ENCODE measurements at places on chromosomes 16 and 17.

- DNase-seq, result no peak
Observed at GRCh38 chr16:48978501-48978900, 303.1 kb downstream of the CBLN1 start.

- no peak for DNase-seq
Observed at GRCh38 chr16:47622451-47623176, 161.5 kb downstream of the PHKB start.

- DNase-seq, result no peak
Observed at GRCh38 chr16:83711069-83711468, 96.7 kb upstream of the HSBP1 start.

GRCh38 chr17:30271102-30271501 lies 20.6 kb downstream of the BLMH start:
- no peak for DNase-seq

DNA sequence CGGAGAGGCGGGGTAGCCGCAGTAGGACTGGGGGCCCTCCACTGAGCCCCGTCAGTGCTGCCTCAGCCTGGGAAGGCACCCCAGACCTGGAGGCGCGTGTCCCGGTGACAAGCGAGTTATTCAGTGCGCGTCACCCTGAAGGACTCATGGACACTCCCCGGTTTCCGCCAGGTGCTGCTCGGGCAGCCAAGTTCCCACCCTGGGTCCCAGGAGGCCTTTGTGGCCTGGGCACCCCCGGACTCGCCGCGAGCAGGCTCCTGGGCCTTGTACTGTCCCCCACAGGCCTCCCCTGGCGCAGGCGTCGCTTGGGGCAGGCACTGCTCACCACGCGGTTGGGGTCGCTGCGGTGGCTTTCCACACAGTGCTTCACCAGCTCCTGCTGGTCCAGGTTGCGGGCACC lies 7.6 kb downstream of the RNF166 start:
- no peak for DNase-seq

- DNase-seq, result no peak
Observed at GRCh38 chr16:27706866-27707685, 157.1 kb downstream of the KATNIP start.

GRCh38 chr17:75914643-75915267 lies 10.1 kb upstream of the MRPL38 start:
- no peak for DNase-seq

GRCh38 chr16:11183035-11183812 lies 72.8 kb downstream of the SOCS1 start:
- DNase-seq, result no peak

GRCh38 chr17:15446036-15446435 lies 21.4 kb downstream of the CDRT4 start:
- no peak for DNase-seq

DNA sequence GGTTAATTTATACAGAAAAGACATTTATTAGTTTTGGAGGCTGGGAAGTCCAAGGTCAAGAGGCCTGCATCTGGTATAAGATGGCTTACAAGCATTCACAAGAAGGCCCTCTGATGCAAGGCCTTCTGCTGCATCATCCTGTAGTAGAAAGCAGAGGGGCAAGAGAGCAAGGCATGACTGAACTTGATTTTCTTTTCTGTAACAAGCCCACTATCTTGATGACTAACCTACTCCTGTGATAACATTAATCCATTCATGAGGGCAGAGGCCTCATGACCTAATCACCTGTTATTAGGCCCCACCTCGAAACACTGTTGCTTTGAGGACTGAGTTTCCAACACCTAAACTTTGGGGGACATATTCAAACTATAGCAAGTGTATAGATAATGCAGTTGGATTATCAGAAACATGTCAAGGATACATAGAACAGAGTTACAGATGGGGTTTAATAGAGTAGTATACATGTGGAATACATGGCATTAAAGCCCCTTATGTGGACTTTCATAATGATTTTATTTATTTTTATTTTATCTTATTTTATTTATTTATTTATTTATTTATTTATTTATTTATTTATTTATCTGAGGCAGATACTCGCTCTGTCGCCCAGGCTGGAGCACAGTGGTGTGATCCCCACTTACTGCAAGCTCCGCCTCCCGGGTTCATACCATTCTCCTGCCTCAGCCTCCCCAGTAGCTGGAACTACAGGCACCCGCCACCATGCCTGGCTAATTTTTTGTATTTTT lies 88.2 kb downstream of the CHD9 start:
- DNase-seq, result no peak

GRCh38 chr17:55677446-55677845 lies 45.2 kb downstream of the TMEM100 start:
- no peak for DNase-seq

- DNase-seq, result no peak
Observed at GRCh38 chr17:46832331-46832821, 13.9 kb upstream of the WNT3 start.

DNA sequence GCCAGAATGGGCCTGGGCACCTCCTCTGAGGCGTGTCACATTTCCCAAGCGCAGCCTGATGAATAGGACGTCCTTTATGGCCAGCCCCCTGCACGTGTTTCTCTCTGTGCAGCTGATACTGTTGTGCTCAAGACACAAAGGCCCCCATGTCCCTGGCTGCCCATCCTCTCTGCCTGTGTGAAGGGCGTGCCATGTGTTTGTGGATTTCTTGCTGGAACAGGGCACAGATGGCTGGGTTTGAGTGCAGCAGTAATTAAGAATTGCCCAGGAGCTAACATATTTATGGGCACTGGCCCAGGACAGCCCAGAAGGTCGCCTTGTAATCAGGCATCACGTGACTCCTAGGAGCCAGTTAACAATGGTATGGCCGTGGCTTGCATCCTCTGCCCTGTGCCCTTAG lies 181.1 kb downstream of the CCDC182 start:
- peak; percentile 99 for DNase-seq

DNA sequence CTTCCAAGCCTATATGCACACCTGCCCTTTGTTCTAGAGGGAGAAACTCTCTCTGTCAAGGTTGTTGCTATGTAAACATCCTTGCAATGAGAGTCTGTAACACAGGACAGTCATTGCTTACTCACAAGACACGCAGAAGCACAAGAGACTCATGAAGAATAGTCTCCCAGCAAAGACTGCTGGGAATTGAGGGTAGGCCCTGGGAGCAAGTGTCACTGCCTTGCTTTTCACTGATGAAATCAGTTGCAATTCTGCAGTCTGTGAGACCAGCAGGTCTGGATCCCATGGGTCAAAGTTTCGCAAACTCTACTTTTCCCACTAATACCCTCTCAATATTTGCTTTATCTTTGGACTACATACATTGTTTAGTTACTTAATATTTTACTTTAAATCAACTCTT lies 177.4 kb downstream of the FTO start:
- no peak for DNase-seq

GRCh38 chr16:60655514-60656153 lies 1380.6 kb downstream of the CDH8 start:
- DNase-seq, result no peak

DNA sequence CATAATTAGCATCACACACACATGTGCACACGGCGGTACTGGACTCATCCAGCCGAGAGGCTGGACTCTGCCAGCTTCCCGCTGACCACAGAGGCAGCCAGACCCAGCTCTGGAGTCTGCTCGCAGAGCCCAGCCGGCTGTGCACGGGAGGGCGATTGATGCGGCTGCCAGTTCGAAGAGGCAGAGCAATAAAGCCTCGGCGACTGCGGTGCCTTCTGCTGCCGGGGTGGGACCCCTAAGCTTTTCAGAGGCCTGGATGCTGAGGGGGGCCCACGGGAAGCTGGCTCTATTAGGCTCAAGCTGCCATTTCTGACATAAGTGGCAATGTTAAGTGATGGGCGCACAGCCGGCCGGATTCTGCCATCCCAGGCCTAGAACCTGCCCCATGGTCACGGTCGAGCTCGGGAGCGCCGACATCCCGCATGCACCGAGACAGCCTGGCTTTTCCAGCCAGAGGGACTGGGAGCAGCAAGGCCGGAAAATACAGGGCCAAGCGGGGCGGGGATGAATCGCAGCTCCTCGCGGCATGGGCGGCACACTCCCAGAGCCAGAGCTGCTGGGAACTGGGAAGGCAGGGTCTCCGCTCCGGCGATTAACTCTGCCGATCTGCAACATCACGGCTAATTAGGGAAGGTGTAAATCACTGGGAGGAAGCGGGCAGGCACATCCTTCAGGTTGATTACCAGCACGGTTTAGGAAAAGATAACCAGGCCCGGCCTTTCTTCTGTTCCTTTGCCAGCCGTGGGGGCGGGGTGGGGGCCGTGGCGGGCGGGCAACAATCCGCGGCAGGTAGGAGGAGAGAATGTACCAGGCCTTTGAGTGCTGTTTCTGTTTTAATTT lies 57.7 kb downstream of the TBC1D16 start:
- DNase-seq, result no peak

GRCh38 chr16:14095883-14096551 lies 24.9 kb downstream of the MRTFB start:
- no peak for DNase-seq

DNA sequence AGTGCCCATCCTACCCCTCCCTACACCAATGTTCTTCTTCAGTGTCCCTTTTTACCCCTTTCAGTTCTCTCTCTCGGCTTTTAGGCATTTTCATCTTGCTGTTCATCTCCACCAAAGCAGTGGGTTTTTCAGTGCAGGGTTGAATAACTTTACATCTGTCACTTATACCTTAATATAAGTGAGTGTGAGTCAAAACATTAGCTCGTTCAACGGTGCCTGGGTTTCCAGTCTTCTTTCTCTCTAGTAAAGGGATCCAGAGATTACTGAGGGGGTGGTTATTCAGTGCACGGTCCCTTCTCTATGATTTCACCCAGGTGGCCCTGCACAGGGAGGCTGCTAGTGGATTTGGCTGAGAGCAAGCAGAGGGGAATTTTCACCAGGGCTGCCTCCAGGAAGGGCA lies 210.6 kb upstream of the CDH5 start:
- no peak for DNase-seq

GRCh38 chr17:83099086-83099555 lies 19.7 kb downstream of the METRNL start:
- DNase-seq, result no peak

GRCh38 chr16:66164581-66165247 lies 201.8 kb upstream of the CDH5 start:
- DNase-seq, result no peak

GRCh38 chr16:87856791-87857228 lies 12.5 kb downstream of the SLC7A5 start:
- DNase-seq, result no peak

DNA sequence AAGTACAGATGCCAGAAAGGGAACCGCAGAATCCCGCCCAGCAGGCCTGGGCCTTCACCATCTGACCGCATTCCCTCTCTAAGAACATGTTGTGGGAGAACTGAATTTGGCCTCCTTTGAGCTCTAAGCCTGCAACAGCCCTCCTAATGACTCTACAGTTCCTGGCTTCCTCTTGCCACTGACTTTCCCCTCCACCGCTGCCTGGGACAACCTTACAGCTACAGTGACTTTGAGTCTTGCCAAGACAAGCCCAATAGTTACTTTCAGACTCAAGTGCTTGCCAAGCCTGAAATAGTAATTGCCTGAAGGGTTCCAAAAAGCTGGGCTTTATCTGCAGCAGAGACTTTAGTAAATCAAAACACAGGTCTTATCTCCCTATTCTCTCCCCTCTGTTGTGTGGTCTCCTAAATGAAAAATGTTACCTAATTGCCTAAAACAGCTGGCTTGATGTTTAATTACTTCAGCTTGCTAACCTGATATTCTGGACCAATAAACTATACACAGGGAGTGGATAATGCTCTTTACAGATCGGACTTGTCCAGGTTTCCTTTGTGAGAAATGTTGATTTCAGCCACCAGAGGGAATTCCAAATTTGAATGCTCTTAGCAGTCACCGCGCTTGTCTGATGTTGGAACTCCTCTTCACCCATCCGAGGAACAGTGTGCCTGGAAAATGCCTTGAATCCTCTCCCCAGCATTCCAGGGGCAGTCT lies 85.1 kb upstream of the TBX2 start:
- DNase-seq, result no peak

DNA sequence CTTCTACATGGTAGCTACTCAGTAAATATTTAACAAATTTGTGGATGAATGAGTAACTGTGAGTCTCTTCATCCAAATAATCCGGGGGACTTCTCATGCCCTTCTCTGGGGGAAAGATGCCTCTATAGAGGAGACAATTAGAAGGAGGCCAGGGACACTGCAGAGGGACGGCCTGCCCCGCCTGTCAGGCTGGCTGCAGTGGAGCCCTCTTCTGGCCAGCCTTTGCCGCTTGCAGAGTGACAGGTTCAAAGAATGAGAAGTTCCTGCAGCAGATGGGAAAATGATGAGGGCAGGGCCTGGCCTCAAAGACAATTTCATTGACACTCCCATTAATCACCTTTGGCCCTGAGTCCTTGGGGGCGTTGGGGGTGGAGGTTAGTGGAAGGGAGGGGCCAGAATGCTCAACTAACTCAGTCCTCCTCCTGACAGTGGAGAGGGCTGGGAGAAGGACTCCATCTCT lies 339.0 kb downstream of the MAF start:
- no peak for DNase-seq

GRCh38 chr16:58882292-58882691 lies 148.2 kb upstream of the GOT2 start:
- no peak for DNase-seq

GRCh38 chr16:89244754-89245153 lies 27.3 kb downstream of the ZNF778 start:
- DNase-seq, result no peak

GRCh38 chr17:19370493-19370960 lies 7.8 kb upstream of the MAPK7 start:
- DNase-seq, result no peak

GRCh38 chr16:35370617-35371016 lies 1911.2 kb downstream of the TP53TG3F start:
- no peak for DNase-seq

DNA sequence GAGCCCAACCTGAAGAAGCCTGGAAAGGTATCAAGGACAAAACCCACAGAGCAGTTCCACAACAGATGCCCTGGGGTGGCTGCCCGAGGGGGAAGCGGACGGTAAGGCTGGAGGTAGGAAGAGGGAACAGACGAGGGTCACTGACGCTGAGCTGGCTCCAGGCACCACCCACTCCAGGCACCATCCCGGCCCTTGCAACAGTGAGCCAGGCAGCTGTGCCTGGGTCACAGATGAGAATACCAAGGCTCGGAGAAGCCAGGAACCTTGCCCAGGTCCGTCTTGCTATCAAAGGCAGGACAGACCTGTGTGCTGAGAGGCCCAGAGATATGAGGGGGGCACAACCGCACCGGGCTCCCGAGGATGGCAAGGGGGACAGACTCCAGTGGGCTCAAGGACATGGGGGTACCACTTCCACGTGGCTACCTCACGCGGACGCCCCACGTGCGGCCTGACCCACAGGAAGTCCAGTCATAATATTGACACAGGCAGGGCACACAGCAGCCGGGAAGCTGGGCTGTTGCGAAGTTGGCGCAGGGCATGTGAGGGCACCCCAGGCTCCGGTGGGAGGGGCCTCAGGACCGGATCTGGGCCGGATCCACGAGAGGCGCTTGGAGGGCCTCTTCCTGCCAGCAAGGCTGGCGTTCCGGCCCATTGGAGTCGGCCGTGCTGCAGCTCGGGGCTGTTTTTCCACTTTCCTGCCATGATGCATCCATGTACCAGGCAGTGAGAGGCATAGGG lies 29.9 kb downstream of the PEMT start:
- DNase-seq, result no peak

GRCh38 chr17:49574323-49574781 lies 1.3 kb upstream of the NXPH3 start:
- no peak for DNase-seq

Measured in NCI-H524 treated with DMSO at 0.1 percent for 48 hours (cell line).